Stimulated activated CD8-positive, alpha-beta memory T cell treated with anti-CD3 and anti-CD28 coated beads, Interleukin-4, amount 100 ng/mL, for 48 hours (primary cell): ENCODE measurements at places on chromosomes 7 and 10.

DNA sequence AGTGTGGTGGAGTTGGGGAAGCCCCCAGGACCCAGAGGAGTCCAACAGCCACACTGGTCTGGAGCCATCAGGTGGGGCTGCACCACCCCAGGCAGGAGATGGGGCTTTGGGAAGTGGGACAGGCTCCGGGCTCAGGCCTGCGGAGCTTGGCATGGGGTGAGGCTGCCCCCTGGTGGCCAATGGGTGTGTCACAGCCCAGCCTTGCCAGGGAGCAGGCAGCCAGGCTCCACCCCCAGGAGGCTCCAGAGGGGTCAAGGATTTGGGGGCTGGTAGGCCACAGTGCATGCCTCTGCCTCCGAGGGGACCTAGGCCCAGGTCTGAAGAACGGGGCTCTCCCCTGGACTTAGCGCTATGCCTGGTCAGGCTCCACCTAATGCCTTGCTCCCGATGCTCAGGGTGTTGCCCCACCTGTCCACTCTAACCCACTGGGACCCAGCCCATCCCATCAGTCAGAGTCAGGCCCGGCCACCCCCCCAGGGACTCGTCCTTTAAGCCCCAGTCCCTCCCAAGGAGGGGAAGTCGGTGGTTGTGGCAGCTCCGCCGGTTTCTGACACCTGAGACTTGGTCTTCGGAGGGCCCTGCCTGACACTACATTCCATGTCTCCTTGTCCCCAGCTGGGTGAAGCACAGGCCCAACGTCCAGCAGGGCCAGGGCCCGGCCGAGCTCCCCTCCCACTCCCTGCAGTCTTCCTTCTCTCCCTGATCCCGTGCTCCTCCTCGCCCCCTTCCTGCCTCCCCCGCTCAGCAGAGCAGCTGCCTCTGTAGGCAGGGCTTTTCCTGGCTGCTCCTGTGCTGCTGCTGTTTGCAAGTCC lies 11.3 kb upstream of the SAMD8 start:
- peak; percentile 93 for DNase-seq

DNA sequence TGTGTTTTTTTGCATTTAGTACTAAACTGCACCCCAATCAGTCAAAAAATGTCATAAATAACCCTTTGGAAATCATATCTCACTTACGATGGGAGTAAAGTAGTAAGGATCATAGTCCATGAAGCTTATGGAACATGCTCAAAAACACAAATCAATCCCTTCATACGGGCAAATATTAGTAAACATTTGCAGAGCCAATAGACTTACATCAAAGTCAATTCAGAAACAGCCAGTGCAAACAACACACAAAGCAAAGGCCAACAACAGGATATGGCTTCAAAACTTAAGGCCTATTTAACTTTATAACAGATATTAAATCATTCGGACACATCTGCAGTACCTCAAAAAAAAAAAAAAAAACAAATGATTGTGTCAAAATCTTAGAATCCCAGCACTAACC lies 32.1 kb downstream of the SGCE start:
- DNase-seq, result no peak

DNA sequence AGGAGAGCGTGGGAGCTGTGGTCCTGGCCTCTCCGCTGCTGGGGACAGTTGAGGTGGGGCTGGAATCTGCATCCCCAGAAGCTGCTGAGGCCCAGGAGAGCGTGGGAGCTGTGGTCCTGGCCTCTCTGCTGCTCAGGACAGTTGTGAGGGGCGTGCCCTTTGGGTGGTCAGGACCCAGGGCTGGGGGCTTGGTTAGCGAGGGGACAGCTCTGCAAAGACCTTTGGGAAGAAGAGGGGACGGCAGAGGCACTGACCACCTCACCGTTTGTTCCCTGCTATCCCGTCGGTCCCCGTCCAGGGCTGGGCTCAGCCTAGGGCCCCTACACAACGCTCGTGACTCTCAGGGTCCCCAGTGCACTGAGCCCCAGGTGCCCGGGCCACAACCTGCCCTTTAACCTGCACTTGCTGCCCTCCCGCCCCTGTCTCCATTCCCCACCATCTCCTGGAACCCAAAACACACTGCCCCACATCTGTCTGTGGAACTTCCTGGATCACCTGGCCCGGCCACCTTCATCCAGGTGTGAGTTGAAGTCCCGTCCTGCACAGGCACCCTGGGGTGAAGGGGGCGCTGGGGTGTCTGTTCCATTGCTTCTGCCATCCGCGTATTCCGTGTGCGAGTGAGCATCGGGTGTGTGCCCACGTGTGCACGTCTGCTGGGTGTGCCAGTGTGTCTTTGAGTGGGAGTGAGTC lies 14.1 kb downstream of the FOXL3 start:
- no peak for DNase-seq

- DNase-seq, result no peak
These were observed 177.6 kb downstream of the PRKAG2 start for GRCh38 chr7:151699147-151699927.

- DNase-seq, result no peak
These were observed 20.6 kb downstream of the CABCOCO1 start for GRCh38 chr10:61683319-61683718.

DNA sequence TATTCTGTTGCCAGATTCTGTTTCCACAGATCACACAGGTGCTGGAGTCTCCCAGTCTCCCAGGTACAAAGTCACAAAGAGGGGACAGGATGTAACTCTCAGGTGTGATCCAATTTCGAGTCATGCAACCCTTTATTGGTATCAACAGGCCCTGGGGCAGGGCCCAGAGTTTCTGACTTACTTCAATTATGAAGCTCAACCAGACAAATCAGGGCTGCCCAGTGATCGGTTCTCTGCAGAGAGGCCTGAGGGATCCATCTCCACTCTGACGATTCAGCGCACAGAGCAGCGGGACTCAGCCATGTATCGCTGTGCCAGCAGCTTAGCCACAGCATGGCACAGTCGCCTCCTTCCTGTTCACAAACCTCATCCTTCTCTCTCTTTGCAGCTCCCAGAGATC lies 237.5 kb upstream of the PRSS1 start:
- no peak for DNase-seq

- no peak for DNase-seq
These were observed 122.4 kb downstream of the SLC16A9 start for GRCh38 chr10:59587083-59587755.

DNA sequence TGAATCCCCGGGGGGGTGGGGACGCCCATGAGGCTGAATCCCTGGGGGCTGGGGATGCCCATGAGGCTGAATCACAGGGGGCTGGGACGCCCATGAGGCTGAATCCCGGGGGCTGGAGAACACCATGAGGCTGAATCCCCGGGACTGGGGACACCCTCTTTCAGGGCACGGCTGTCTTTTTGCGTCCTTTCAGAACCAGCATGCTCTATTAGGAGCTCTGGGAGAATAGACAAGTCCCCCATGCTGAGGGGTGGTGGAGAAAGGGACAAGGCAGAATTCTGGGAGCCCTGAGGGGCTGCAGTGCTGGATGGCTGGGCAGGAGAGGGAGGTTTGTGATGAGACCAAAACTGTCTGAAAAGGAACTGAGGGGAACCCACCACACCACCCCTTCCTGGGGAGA lies 257.3 kb upstream of the TCERG1L start:
- no peak for DNase-seq

GRCh38 chr10:24382596-24382978 lies 173.6 kb downstream of the KIAA1217 start:
- peak; percentile 28 for DNase-seq

DNA sequence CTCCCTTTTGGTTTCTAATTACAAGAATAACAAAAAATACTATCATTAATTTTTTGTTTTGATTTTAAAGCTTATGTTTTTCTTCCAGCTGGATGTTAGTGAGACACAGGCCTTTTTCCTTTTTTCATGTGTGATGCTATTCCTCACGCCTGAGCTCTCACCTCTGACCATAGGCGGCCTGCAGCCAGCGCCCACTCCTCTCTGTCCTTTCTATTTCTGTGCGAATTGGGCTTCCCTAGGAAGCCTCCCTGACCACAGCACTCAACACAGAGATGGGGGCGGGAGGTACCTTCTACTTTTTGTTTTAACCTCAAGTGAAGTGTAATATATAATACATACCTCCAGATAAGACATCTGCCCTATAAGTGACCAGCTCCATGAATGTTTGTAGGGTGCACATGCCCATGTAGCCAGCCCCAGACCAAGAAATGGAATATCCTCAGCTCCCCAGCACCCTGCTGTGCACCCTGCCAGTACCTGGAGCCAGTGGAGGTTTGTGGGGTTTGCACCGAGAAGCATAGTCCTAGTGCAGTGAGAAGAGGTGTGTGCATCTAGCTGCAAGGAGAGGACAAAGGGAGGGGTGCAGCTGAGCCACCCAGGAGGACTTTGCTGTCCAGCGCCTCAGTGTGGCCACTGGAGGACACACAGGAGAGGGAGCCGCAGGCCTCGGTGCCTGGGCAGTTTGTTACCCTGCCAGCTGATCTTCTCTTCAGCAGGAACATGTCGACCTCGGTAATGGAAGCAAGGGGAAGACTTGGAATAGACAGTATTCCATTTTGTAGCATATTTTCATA lies 38.5 kb downstream of the BNIP3 start:
- DNase-seq, result peak; percentile 36

DNA sequence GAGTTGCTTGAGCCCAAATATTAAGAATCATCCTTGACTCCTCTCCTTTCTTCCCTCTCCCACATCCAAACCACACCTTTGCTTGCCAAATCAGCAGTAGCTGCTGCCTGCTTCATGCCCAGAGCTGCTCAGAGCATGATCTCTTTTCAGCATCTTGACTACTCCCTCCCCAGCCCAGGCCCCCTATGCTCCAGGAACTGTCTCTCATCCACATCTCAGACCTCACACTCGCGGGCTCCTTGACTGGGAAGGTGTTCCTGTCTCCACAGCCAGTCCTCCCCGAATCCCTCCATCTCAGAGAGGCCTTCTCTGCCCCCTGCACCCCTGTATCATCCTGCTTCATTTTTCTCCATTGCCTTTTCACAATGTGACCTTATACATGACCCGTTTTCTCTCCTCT lies 157.0 kb downstream of the DNAJB6 start:
- DNase-seq, result peak; percentile 22

- no peak for DNase-seq
These were observed 21.8 kb upstream of the SEMA3C start for GRCh38 chr7:80940539-80941207.

- DNase-seq, result no peak
These were observed 120.2 kb downstream of the CACNB2 start for GRCh38 chr10:18260310-18260922.

DNA sequence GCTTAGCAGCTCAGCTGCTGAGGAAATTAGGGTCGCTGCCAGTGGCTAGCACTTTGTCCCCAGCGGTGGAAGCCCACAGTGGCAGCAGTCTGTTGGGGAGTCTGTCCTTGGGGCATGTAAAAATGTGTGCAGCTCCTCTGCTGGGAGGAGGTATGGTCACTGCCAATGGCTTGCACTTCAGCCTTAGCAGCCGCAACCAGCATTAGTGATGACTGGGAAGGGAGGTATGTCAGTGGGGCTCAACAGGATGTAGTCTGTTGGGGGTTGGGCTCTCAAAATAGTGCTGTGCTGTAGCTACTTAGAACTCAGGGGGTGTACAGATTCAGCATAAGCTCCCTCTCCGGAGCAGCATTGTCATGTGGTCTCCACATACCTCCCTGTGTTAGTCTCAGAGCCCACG lies 189.9 kb downstream of the ZEB1 start:
- no peak for DNase-seq

- no peak for DNase-seq
These were observed 32.6 kb downstream of the PWWP2B start for GRCh38 chr10:132429281-132430230.
